ENCODE measurements at places on chromosomes 7 and 10. TPM values are rescaled to one million over a fixed set of nuclear protein-coding genes. Genes with fewer than 3 reads are reported as not detected.

DNA sequence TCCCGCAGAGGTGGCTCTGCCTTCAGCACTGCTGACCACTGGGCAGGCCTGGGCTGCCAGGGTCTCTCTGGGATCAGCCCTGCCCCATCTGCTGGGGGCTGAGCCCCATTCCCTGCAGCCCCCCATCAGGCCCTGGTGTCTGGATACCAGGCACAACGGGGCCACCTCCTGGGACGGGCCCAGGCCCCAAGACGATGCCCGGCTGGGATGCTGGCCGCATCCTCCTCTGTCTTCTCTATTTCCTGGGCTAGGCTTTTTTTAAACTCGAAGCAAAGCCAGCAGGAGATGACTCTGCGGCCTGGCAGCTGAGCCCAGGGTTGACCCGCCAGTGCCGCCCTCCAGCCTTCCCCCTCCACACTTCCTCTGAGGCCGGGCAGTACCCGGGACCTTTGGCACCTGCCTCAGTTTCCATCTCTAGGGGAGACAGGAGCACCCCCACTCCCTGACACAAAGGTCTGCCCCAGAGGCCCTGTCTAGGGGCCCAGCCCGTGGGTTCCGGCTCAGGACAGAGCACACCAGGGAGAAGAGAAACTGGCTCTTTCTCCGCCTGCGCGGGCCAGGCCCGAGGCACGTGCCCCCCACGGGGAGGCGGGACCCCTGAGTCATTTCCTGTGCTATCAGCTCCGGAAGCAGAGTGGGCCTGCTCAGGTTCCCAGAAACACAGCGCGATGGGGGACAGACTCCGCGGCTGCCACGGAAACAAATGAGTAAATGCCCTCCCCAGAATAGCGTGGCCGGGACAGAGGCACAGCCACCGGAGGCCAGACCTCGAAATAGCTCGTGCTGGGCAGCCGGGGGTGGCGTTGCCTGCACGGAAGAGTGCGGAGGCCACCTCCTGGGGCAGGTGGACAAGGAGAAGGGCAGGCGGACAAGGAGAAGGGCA lies 84.6 kb upstream of the PDGFA start:
- peaks cover 46% of the 10 kb centered on the region for H3K4me1 ChIP-seq
- peak; percentile 95 for DNase-seq
- peak overlapping the region; percentile 97 for H3K27ac ChIP-seq

GRCh38 chr10:83765731-83766130 lies 373.6 kb upstream of the GHITM start:
- no peaks in the 10 kb centered on the region for H3K4me1 ChIP-seq
- H3K36me3 ChIP-seq, result no peaks in the 10 kb centered on the region
- no peak overlapping the region for H3K27ac ChIP-seq
- no peaks in the 10 kb centered on the region for H3K27me3 ChIP-seq
- H3K4me3 ChIP-seq, result no peak overlapping the region
- no peak for DNase-seq

- H3K36me3 ChIP-seq, result no peaks in the 10 kb centered on the region
- no peaks in the 10 kb centered on the region for H3K27me3 ChIP-seq
These were observed 44.4 kb upstream of the TOMM7 start for GRCh38 chr7:22867003-22867402.

- no peak for DNase-seq
- no peak overlapping the region for H3K27ac ChIP-seq
- no peaks in the 10 kb centered on the region for H3K36me3 ChIP-seq
- H3K4me1 ChIP-seq, result peaks cover 7% of the 10 kb centered on the region
These were observed 18.8 kb downstream of the FIGNL1 start for GRCh38 chr7:50431316-50431715.

DNA sequence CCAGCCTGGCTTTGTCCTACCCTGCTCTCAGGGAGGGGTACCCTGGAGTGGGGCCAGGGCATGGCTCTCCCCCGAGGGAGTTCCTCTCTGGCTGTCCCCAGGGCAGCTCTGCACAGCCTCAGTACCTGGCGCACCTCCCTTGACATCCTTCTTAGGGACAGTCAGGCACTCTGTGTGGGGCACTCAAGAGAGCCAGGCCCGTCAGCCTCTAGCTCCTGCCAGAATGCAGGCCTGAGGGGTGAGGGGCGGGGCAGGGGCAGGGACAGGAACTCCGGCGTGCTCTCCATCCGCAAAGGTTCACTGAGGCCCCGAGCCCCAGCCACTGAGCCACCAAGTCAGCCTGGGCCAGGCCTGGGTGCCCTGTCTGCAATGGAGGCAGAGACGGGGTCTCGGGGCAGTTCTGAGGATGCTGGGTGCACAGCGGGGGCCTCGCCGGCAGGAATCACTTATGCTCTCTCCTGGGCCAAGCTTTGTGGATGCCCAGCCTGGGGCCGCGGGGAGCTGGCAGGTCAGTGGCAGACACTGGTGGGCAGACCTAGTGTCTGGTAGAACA lies 10.1 kb downstream of the LIMK1 start:
- H3K27me3 ChIP-seq, result no peaks in the 10 kb centered on the region
- H3K27ac ChIP-seq, result peak overlapping the region; percentile 95
- no peak for DNase-seq
- H3K4me3 ChIP-seq, result peak overlapping the region; percentile 67

AHR gene
- 42.4 TPM for polyA plus RNA-seq

DNA sequence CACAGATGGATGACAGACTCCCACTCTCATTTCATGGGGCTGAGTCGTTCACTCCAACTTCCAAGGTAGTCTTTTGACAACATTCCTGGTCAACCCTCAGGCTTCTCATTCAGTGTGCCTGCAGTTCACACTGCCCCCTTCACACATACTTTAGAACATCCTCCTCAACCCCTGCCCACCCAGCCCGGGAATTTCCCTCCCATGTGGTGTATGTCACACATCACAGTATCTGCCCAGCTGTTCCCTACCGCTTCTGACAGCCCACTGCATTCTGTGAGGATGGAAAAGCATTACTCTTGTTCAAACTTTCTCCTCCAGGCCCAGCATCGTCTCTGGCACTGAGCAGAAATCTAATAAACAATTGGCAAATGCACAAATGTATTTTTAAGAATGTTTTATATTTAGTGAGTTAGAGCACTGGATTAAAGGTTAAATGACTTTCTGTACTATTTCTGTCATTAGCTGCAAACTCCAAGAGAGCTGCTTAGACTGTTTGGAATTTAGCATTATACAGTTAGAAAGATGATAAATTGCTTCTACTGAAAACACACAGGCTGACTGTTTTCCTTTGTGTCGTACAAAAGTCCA lies 110.4 kb downstream of the SFMBT2 start:
- peaks cover 3% of the 10 kb centered on the region for H3K36me3 ChIP-seq
- no peak overlapping the region for H3K27ac ChIP-seq
- no peak for DNase-seq
- H3K4me1 ChIP-seq, result no peaks in the 10 kb centered on the region
- no peak overlapping the region for H3K4me3 ChIP-seq

GRCh38 chr7:117971556-117972244 lies 98.5 kb upstream of the CTTNBP2 start:
- H3K4me3 ChIP-seq, result no peak overlapping the region
- no peak overlapping the region for H3K27ac ChIP-seq
- no peaks in the 10 kb centered on the region for H3K27me3 ChIP-seq
- DNase-seq, result no peak

GRCh38 chr10:101940916-101941315 lies 97.3 kb upstream of the KCNIP2 start:
- no peak for DNase-seq
- H3K4me1 ChIP-seq, result peaks cover 23% of the 10 kb centered on the region
- H3K4me3 ChIP-seq, result no peak overlapping the region
- no peaks in the 10 kb centered on the region for H3K27me3 ChIP-seq
- H3K36me3 ChIP-seq, result peaks cover 80% of the 10 kb centered on the region

- no peaks in the 10 kb centered on the region for H3K36me3 ChIP-seq
- no peaks in the 10 kb centered on the region for H3K4me1 ChIP-seq
These were observed 62.8 kb upstream of the C7orf33 start for GRCh38 chr7:148527717-148528168.

CDH23 gene
- 8.2 TPM for polyA plus RNA-seq

DNA sequence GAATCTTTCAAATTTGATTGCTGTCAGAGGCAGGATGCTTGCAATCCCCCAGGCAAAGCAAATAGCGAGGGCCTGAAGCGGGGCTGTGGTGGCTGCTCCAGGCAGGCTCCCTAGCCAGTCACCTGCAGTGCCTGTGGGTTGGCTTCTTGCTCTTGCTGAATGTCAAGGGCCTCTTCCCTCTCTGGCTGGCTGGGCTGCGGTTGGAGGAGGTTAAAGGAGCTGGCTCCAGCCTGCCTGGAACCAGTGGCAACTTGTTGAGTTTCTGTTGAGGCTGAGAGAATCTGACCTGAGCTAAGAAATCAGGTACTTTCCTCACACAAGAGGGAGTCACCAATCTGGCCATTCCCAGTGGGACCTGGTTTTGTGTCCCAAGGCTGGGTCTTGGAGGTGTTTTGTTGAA lies 134.7 kb downstream of the TMEM178B start:
- no peak overlapping the region for H3K27ac ChIP-seq
- no peaks in the 10 kb centered on the region for H3K4me1 ChIP-seq
- no peak overlapping the region for H3K4me3 ChIP-seq
- no peaks in the 10 kb centered on the region for H3K36me3 ChIP-seq

DNA sequence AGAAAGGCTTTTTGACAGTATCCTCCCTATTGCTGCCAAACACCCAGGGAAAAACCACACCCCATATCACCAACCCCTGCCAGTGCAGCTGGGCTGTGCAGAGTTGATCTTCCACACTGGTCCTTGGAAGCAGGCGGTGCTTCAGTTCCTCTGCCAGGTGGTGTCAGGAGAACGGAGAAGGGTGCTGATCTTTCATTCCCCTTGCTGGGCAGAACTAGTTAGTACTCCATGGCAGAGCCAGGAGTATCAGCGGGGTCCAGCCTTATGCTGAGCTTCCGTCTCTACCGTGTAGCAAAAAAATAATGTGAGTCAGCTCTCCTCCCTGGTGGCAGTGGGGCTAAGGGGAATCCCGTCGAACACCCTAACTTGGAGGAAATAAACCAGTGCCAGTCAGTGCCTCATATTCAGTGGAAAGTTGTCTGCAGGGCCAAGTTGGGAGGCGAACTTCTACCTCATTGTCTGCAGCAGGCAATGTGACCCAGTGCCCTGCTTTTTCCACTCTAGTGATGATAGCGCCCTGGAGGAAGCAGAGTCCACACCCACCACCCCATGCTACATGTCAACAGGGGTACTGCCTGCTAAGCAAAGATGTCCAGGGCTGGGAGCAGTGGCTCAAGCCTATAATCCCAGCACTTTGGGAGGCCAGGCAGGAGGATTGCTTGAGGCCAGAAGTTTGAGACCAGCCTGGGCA lies 175.4 kb downstream of the AUTS2 start:
- no peaks in the 10 kb centered on the region for H3K4me1 ChIP-seq
- DNase-seq, result no peak
- no peaks in the 10 kb centered on the region for H3K27me3 ChIP-seq
- H3K36me3 ChIP-seq, result no peaks in the 10 kb centered on the region

VWDE gene
- polyA plus RNA-seq, result not detected

ACTA2 gene
- polyA plus RNA-seq, result 6.8 TPM

BMPER gene
- polyA plus RNA-seq, result not detected

DNA sequence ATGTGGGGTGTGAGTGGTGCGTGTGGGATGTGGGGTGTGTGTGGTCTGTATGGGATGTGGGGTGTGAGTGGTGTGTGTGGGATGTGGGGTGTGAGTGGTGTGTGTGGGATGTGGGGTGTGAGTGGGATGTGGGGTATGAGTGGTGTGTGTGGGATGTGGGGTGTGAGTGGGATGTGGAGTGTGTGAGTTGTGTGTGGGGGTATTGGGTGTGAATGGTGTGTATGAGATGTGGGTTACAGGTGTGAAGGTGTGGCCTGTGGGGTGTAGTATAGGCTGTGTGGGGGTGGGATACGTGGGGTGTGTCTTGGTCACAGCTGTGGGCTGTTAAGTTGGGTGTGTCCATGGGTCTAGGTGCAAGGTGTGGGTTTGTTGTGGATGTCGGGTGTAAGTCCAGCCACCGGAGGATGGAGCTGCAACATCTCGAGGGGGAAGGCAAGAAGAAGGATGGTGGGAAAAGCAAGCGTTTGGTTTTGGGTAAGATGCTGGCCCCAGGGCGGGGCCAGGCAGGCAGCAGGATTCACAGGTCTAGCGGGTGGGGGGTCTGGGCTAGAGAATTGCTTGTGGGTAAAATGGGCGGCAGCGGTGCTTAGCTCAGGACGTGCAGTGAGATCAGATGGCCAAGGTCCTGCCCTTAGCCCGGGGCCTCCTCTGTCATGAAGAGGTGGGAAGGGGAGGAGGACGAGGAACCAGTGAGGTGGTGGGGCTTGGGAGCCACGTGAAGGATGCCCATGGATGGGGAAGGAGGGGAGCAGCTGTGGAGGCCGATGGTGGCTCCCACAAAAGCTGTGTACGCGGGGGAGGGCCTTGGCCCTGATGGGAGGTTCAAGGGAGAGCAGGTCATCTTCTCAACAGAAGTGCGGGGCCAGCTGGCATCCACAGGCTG lies 60.1 kb downstream of the CFAP46 start:
- H3K27me3 ChIP-seq, result peaks cover 4% of the 10 kb centered on the region
- no peak overlapping the region for H3K27ac ChIP-seq
- H3K4me1 ChIP-seq, result no peaks in the 10 kb centered on the region
- H3K4me3 ChIP-seq, result no peak overlapping the region

DNA sequence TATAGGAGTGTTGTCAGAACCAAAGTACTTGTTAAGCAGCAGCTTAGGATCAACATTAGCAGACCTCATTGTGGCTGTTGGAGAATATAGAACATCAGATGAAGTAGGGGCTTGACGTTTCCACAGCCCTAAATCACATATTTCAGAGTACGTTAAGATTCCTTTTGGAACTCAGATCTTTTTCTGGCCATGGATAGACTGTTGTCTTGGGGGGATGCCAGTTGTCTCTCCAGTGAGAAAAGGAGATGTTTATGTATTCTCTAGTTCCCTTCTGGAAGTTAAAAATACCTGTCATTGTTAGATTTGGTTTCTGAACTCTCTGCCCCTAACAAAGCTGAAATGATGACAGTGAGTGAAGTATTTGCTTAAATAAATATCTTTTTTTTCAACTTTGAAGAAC lies 191.3 kb downstream of the AUTS2 start:
- no peak overlapping the region for H3K4me3 ChIP-seq
- no peak overlapping the region for H3K27ac ChIP-seq
- no peaks in the 10 kb centered on the region for H3K27me3 ChIP-seq
- DNase-seq, result no peak
- H3K4me1 ChIP-seq, result no peaks in the 10 kb centered on the region
- no peaks in the 10 kb centered on the region for H3K36me3 ChIP-seq

GRCh38 chr10:33758299-33758698 lies 423.8 kb upstream of the NRP1 start:
- H3K4me3 ChIP-seq, result no peak overlapping the region
- no peaks in the 10 kb centered on the region for H3K4me1 ChIP-seq
- no peak for DNase-seq
- no peaks in the 10 kb centered on the region for H3K27me3 ChIP-seq

GRCh38 chr10:70551971-70552422 lies 50.5 kb downstream of the PRF1 start:
- H3K27ac ChIP-seq, result no peak overlapping the region
- DNase-seq, result no peak
- H3K4me1 ChIP-seq, result no peaks in the 10 kb centered on the region

Measured in CD14-positive monocyte (primary cell).